ENCODE measurements at places on chromosomes 2 and 18.
A peak's percentile ranks its signal among the peaks of the same experiment; 100 is the strongest.

DNA sequence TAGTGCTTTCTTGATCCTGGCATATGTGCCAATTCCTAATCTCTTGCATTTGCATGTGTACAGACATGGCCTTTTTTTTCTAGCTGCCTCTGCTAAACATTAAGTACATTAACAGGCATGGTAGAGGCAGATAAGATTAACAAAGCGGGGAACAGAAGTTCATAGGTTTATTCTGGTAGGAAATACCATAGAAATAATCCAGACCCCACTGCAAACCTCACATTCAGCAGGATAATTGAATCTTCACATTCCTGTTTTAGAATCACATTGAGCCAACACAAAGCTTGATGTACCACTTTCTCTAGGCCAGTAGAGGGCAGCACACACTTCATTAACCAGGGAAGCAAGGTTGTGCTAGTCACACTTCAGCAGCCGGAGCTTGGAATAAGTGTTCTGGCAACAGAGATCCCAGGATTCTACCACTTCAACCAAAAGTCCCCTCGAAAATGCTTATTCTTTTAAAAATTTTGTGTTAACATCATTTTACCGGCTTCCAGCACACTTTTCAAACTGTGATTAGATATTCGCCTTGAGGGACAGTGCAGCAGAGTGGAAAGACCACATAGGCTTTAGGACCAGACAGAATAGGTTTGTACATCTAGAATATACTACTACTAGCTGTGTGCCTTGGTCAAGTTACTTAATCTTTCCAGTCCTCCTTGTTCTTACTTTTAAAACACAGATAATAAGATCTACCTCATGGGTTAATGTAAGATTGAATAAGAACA lies 420.2 kb upstream of the CHST9 start:
- DNase-seq, result peak; percentile 51

DNA sequence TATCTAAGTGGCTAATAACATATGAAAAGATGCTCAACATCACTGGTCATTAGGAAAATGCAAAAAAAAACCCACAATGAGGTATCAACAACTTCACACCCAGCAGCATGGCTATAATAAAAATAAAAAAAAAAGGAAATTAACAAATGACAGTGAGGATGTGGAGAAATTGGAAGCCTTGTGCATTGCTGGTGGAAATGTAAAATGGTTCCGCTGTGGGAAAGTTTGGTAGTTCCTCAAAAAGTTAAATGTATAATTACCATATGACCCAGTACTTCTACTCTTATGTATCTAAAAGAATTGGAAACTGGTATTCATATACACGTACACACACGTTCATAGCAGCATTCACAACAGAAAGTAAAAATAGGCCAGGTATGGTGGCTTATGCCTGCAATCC lies 15.5 kb upstream of the CACNB4 start:
- DNase-seq, result peak; percentile 19

- DNase-seq, result peak; percentile 80
Measured at GRCh38 chr2:130337735-130338325, 4.9 kb upstream of the IMP4 start.

GRCh38 chr2:19360266-19360965 lies 2.0 kb upstream of the OSR1 start:
- no peak for DNase-seq

DNA sequence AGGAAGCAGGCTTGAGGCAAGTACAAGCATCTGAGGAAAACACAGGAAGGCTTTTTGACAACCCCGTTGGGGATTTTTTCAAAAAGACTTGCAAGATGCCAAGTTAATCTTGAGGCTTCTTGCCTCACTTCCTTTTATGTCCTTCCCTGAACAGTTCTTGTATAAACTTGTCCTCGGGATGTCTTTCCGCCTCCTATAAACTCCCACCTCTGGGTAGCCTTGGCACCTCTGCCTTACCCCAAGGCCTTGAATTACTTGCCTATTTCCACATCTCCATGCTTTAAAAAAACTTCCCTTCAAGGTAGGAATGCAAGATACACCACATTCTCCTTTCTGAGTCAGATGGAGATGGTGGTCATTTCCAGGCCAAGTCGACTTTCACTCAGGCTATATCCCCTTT lies 106.4 kb upstream of the RBBP8 start:
- no peak for DNase-seq

- DNase-seq, result no peak
Measured at GRCh38 chr18:62556397-62556796, 33.6 kb downstream of the ZCCHC2 start.

- DNase-seq, result peak; percentile 2
Measured at GRCh38 chr2:88811233-88811632, 119.8 kb downstream of the RPIA start.

- DNase-seq, result no peak
Measured at GRCh38 chr2:120316528-120317179, 29.3 kb upstream of the INHBB start.

GRCh38 chr18:48826271-48826670 lies 124.5 kb downstream of the SMAD7 start:
- DNase-seq, result no peak

DNA sequence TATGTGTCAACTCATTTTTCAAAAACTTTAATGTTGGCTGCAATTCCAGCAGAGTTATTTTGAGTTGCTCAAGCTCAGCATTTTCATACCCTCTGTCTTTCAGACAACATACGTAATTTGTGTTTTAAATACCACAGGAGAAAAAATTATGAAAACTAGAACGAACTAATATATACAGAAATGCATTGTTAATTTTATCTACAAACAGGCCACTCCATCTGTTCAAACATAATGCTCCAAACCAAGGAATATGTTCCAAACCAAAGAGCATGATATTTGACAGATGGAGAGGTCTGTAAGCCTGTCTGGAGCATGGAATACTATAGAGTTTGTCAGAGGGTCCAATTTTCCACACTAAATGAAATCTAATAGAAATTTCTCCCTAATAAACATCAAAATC lies 536.2 kb upstream of the FSIP2 start:
- no peak for DNase-seq

- no peak for DNase-seq
Measured at GRCh38 chr2:179861027-179861415, 391 bp downstream of the ZNF385B start.

GRCh38 chr2:31038385-31038784 lies 99.9 kb downstream of the GALNT14 start:
- no peak for DNase-seq

DNA sequence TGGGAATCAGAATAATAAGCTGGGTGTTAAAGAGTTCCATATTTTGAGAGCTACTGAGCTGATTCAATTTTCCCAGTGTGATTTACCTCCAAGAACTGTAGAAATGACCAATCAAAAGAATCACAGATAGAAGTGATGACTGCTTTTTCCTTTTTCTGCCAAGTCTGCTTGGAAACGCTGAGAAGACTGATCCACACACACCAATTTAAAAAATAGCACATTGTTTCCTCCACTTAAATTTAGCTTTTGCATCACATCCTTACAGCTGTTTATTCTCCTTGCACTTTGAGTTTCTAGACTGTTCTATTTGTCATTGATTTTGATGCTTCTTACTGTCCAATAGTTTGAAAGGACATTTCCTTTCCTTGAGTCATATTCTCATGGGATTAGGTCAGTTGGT lies 590.3 kb upstream of the CHAC2 start:
- DNase-seq, result no peak

- DNase-seq, result no peak
Measured at GRCh38 chr18:68763083-68763482, 34.8 kb upstream of the CCDC102B start.

DNA sequence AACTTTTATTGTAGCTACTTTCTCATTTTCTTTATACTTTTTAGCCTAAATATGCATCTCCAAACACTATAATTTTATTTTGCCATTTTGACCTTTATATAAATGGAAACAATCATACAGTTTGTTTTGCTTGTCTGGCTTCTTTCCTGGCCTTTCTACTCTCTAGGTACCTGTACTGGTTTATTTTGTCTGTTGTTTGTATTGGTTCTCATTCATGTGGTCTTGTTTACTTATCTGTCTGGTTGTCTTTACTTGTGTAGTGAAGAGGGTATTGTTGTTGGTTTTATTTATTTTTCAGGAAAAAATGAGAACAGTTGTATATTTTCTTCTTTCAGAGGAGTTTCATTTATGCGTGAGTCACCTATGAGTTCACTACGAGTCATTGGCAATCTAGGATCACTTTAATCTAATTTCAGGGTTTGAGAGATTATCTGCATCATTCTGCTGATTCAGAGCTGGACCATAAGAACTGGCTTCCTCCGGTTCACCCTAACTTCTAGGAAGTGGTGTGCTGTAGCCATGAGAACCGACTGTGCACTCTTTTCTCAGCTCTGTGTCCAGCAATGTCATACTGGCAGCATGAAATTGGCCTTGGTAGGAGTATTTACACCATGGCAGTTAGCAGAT lies 33.1 kb upstream of the HDAC4 start:
- peak; percentile 28 for DNase-seq

- DNase-seq, result peak; percentile 89
Measured at GRCh38 chr2:172995323-172996244, 80.1 kb upstream of the MAP3K20 start.

DNA sequence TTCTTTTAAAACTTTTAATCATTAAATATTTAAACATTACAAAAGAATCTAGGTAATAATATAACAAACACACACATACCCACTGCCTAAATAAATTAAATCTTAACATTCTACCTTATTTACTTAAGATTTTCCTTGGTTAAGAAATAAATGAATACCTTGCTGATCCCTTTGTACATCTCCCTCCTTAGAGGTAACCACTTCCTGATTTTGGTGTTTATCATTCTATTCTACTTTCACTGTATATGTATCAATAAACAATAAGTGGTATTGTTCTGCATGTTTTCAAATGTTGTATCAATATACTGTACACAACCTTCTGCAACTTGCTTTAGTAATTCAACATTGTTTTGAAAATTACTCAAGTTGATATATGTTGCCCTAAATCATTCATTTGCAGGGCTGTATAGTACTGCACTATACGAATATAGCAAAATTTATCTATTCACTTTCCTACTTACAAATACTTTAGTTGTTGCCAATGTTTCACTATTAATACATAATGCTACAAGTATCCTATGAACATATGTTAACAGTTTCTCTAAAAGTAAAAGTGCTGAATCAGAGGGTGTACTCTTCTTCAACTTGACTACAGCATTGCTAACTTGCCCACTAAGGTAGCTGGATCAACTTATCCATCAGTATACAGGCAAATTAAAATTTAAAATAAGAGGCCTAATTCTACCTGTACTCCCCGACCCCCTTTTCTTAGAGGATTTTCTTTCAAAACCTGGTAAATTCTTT lies 65.8 kb downstream of the MEMO1 start:
- DNase-seq, result no peak

GRCh38 chr18:11800566-11801334 lies 50.5 kb upstream of the CHMP1B start:
- DNase-seq, result no peak

DNA sequence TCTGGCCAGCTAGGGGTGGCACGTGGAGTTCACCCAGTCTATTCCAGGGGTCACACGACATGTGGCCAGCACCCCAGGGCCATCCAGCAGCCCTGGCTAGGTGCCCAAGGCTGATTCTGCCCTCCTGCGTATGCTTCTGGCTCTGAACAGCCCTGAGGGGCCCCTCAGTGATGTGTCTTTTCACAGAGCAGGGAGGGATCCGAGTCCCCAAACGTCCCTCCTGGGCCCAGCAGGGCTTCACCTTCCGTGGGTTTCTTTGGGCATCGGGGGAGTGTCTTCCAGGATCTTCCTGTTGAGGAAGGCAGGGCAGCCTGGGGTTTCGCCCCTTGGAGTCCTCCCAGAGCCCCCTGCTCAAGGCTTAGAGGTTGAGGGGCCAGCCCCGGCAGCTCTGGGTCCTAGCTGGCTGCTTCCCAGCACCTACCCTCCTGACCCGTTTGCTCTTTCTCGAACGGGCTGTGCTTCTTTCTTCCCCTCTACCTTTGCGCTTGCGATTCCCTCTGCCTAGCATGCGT lies 165.9 kb downstream of the DYSF start:
- no peak for DNase-seq

GRCh38 chr2:45237850-45238542 lies 228.7 kb upstream of the SIX2 start:
- DNase-seq, result peak; percentile 37

GRCh38 chr2:144597894-144598593 lies 78.1 kb upstream of the ZEB2 start:
- no peak for DNase-seq

DNA sequence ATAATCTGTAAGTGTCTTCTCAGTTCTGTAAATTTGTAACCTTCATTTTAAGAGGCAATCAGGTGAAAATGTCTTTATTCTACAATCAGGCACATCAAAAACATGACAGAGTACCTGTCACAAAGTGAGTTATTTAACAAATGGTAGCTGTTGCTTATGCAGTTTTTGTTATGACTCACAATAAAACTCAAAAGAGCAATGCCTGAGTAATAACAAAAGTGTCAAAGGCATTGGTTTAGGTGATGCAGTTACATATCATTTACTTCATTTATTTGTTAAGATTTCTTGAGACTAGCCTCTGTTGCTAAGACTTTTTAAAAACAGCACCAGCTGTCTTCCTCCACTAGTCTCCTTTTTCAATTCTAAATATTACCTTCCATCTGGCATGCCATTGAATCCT lies 177.8 kb downstream of the KIAA1328 start:
- no peak for DNase-seq

DNA sequence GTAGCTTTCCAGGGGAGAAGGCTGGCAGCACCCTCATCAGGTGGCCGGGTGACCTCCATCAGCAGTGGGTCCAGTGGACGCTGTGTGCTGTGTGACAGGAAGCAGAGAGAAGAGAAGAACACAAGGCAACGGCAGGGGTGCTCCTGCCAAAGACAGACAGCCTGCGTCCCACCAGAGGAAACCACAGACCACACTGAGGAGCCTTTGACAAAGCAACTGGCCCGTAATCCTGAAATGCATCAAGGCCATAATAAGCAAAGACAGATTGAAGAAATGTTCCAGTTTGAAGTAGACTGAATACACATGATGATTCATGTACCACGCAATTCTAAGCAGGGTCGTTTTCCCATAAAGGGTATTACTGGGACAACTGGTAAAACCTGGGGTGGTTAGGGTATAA lies 172.4 kb downstream of the FBXO15 start:
- no peak for DNase-seq

- DNase-seq, result no peak
Measured at GRCh38 chr2:77009307-77009706, 512.9 kb downstream of the LRRTM4 start.

- peak; percentile 75 for DNase-seq
Measured at GRCh38 chr2:69703189-69703588, 38.7 kb upstream of the ANXA4 start.

DNA sequence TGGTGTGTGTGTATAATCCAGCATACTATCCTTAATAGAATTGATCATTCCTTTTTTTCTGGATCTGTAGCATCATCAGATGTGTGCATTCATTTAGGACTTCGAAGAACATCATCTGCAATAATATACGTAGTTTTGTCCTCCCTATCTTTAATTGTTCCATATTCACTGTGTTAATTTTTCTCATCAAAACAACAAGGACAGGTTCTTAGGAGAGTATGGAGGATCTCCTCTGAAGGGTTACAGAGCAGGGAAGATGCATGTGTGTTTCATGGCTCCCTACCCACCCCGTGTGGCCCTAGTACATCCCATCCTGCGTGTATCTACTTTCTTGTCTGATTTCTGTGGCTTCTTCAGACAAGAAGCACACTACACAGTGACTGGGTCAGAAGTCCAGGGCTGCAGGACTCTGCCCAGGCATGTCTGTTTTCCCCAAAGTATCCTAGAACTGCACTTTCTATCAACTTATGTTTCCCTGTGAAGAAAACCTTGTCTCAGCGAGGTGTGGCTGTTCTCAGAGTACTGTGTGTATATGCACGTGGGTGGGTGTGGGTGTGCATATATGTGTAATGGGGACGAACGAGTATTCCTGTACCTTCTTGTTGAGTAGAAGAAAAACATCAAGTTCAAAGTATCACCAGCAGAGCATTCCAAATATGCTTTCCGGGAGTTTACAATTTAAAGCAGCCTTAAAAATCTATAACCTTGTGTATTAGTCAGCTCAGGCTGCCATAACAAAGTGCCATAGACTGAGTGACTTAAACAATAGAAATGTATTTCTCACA lies 220.4 kb upstream of the FOSL2 start:
- no peak for DNase-seq
